ENCODE measurements at places on chromosomes 1 and 21.

- DNase-seq: peak; percentile 16
These were observed 16.9 kb upstream of the MTF2 start for GRCh38 chr1:93061895-93062792.

DNA sequence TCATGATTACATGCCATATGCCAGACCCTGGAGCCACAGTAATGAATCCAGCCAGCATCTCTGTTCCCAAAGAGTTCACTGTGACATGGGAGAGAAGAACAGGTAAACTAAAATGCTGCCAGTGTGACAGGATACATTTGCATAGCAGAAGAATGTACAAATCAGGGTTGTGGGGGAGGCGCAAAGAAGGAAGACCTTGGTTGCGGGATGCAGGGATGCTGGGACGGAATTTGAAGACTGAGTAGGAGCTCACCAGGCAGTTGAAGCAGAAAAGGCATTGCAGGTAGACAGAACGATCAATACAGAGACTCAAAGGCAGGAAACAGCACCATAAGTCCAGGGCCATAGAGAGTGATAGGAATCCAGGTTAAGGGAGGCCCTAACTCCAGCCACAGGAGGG is 180.3 kb upstream of the ZC3H12A start:
- DNase-seq: no peak

DNA sequence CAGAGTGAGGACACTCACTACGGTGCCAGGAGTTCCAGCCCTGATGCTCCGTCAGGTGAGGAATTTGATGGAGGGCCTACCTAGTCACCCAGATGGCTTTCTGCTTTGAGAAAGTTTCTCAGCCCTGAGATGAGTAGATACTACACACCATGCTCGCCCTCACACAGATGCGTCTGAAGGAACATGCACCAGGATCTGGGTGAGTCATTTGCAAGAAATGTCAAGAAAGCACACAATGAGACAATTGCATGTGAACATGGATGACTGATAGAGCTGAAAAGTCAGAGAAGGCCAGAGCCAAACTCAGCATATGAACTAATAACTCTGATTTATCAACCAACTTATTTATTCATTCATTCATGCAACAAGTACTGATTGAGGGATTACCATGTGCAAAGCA is 483.9 kb downstream of the OMA1 start:
- DNase-seq: no peak

DNA sequence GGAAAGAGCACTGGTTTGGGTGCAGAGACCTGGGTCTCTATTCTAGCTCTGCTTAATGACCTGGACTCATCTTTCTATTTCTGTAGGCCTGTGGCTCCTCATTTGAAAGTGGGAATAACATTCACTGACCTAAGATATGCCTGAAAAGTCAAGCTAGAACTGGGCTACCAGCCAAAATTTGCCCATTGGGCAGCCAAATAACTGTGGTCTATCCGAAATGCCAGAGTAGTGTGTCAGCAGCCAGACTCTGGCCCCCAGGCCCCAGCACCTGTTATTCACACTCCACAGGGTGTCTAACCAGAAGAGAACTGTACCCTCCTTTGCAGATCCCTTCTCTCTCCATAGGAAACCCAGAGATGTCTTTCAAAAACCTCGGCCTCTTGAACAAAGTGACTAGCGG is 12.6 kb downstream of the DAB1 start:
- peak; percentile 71 for DNase-seq

GRCh38 chr21:41765420-41765821 is 1.4 kb downstream of the RIPK4 start:
- no peak for DNase-seq

DNA sequence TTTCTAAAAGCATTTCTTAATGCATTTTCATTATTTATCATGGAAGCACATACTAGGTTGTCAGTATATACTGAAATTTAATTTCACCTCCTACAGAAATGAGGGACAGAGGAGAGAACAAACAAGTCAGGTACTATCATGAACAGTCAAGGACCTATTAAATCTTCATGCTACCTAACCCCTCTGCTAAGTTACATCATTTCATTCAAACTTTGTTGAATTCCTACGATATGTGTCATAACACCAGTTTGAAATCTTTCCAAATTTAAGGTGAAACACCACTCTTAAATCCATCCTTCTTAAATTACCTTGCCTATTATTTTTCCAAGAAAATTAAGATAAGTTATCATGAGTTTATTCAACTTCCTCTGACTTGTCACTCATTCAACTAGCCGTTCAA is 78.9 kb downstream of the DENND1B start:
- DNase-seq: no peak

- no peak for DNase-seq
These were observed 64.9 kb downstream of the RGS13 start for GRCh38 chr1:192700834-192701271.

GRCh38 chr1:3365523-3366125 is 88.8 kb upstream of the ARHGEF16 start:
- DNase-seq: no peak

- no peak for DNase-seq
These were observed 32.0 kb upstream of the GBP6 start for GRCh38 chr1:89331890-89332289.

DNA sequence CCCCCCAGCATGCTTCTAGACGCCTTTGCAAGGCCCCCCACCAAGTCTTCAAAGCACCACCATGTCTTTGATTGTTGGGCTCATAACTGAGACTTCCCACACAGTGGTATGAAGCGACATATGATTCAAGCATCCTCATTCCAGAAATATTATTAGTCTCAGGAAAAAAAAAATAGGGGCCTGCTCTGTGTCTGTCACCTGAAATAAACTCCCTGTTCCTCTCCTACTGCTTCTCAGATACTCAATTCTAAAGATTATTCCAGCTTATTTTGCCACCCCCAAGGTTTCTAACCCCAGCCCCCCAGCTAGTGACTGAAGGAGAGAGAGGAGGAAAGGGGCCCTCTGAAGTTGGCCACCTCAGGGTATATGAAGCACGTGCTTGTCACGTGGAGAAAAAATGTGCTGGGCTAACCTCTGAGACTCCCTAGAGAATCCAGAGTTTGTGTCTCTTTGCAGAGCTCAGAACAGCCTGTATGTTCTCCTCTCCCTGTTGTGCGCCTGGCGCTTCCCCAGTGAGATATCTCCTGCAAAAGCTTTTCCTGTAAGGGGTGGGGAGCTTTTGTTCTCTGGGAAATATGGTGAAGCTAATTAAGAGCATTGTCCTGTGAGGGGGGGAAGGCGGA is 35.9 kb upstream of the RASAL2 start:
- no peak for DNase-seq

DNA sequence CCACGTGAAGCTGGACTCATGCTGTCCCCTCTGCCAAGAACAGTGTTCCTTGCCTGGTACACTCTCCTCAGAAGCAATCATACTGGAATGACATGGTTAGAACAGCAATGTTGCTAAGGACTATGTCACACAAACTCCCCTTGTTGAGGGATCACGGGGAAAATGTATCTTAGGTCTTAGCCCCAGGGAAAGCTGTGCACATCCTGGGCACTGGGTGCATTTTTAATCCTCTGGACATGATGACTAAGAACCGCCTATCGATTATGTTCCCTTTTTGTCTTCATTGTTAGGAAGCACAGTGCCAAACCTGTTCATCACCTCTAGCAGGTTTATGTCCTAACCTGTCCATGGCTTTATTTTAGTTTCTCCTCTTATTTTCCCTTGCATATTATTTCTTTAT is 115.1 kb downstream of the HIVEP3 start:
- DNase-seq: peak; percentile 48

DNA sequence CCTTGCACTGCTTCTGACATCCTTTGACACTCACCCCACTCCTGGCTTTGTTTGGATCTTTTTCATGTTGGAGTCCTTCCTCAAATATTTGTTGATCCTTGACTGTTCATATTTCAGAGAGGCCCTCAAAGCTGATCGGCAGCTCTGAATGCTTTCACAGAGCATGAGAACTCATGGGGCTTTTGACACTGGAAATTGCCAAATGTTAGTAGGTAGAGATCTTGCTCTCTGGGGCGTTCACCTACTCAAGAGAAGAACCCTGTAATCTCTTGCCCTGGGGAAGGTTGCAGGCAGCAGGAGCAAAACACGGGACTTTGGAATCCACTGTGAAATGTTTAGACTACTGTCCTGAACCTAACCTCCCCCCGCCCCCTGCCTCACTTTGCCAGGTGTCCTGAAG is 67.4 kb upstream of the STUM start:
- no peak for DNase-seq

GRCh38 chr1:91751275-91751674 is 134.7 kb downstream of the TGFBR3 start:
- DNase-seq: peak; percentile 30

GRCh38 chr1:119673171-119673940 is 25.3 kb upstream of the ZNF697 start:
- DNase-seq: no peak

GRCh38 chr1:2384130-2384860 is 7.1 kb downstream of the MORN1 start:
- peak; percentile 72 for DNase-seq

- no peak for DNase-seq
These were observed 89.8 kb downstream of the DHRS3 start for GRCh38 chr1:12528021-12528852.

DNA sequence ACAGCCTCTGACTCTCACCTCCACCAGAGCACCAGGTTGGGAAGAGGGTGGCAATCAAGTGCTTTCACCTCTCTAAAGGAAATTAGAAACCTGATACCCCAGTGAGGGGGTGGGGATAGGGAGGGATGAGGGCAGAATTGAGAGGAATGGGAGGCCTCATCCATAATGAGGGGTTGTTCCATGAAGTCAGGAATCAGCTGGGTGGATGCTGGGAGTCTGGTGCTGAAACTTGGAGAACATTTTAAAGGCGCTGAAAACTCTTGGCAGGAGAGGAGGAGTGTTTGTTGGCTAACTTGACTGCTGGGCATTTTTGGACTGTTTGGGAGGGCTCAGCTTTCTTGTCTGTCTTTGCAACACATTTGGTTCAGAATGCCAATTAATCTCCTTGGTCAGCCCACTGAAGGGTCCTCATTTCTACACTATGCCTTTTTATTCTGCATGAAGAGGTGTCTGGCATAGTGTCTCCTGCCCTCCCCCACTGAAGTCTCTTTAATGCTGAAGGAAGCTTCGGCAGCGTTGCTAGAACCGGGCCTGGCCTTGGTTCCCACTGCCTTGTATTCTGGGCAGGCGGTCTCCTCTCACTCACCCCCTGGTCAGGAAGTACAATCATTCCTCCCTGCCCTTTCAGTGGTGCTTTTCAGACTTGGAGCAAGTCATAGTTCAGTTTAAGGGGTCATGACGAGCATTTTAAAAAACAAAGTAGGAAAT is 2.2 kb downstream of the PHGDH start:
- DNase-seq: peak; percentile 29

GRCh38 chr1:221411283-221411682 is 330.6 kb downstream of the DUSP10 start:
- no peak for DNase-seq

DNA sequence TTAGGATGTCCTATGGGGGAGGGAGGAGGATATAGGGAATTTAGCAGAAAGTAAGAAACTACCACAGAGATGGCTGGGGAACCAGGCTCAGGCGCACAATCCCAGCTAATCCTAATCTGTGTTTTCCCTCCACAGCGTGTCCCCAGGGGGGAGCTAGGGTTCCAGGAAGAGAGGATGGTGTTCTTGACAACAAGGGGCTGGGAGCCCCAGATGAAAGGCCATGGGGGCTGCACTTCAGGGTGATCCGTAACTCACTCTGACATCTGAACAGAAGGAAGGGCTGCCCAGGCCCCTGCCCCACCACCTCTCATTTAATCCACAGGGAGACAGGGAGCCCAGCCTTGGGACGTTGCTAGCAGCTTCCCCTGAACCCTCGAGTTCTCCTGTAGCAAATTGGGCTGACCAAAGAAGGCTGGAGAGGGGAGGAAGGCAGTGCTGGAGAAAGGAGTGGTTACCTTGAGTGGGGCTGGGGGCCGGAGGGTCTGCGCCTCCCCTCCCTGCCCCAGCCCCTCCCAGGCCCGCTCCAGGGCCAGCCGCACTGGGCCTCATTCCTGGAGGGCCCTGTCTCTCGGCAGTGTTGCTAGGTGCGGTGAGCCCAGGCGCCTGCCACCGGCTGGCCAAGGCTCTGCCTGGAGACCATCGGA is 131.7 kb downstream of the TMEM53 start:
- no peak for DNase-seq

DNA sequence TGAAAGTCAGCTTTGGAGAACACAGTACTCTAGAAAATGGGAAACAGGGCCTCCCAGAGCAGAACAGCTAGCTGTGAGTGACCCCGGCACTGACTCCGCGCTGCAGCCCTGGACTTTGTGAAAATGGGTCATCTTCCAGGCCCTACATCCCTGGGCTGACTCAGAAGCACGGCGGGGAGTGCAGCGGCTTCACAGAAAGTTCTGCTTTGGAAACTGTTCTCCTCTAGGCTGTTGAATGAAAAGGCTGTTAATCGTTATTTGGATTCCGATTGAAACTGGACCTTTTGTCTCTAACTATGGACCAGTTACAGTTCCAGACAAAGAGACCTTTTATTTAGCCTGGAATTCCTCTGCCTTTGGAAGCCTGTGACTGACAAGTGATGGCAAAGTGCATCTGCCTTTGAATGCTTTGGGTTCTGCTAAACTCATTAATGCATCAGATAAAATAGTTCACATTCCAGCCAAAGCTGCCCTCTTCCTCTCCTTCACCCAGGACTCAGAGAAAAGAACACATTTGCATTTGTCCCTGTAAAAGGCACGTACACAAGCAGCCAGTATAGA is 144.9 kb upstream of the HOOK1 start:
- peak; percentile 19 for DNase-seq

GRCh38 chr1:84735483-84735882 is 45.2 kb upstream of the SSX2IP start:
- DNase-seq: no peak

DNA sequence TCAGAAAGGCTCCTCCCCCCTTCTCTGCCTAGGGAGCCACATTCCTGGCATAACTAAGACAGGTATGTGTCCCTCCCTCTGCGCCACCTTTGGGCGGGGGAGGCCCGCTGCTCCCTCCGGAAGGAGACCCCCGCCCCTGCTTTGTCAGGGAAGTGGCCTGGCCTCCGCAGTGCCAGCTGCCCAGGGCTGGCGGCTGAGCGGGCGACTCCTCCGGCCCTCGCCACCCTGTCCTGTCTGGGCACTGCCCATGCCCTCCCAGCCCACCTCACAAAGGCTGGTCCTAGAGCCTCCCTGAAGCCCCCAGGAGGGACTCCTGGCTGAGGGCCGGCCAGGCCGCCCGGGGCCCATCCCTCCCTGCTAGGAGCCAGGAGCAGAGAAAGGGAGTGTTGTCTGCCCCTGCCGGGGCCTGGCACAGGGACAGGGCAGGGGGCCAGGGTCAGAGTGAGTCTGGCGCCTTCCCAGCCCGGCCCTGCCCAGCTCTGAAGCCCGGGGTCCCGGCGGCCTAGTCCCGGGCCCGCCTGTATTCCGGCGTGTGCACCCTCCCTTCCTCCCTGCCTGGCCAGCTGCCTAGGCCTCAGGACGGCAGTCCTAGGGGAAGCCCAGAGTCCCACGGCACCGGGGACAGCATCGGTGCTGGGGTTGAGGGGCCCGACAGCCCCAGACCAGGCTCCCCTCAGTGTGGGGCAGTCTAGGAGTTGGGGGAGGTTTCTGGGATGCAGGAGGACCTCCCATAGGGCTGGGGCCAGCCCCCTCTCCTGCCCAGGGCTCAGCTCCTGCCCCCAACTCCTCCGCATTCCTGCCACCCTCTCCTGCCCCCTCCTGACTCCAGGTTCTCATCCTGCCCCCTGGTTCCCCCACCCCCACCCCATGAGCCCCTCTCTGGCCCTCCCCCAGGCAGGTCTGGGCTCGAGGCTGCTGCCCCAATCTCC is 5.1 kb downstream of the AGRN start:
- DNase-seq: no peak

- peak; percentile 51 for DNase-seq
These were observed 987 bp downstream of the GPR137B start for GRCh38 chr1:236143104-236143948.

GRCh38 chr1:74767490-74767889 is 34.5 kb downstream of the TYW3 start:
- DNase-seq: peak; percentile 8
